ENCODE measurements at places on chromosomes 5 and 9. TPM values are rescaled to one million over a fixed set of nuclear protein-coding genes. Genes with fewer than 3 reads are reported as not detected.

DNA sequence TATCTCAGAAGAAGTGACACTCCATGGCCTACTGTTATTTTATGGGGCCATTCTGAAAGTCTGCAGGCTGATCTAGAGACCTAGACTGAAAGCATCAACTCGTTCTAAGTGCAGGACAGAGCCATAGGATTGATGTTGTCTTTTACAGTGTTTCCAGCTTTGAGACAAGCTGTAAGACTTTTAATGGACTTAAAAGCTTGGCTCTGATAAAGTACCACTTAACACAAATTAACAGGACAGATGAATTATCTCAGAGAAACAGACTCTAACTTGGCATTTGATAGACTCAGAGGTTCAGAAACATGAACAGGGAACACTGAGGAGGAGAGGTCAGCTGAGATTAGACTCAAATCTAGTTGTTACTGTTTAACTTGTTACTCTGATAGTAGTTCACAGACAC lies 203.2 kb downstream of the TLR4 start:
- no peak for DNase-seq

DNA sequence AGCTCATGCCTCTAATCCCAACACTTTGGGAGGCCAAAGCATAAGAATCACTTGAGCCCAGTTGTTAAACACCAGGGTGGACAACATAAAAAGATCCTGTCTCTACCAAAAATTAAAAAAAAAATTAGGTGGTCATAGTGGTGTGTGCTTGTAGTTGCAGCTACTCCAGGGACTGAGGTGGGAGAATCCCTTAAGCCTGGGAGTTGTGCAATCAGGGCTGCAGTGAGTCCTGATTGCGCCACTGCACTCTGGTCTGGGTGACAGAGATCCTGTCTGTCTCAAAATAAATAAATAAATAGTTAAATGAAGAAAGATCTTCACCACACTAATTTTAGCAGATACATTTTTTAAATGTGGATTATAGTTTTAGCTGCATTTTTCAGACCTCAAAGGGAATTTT lies 433.2 kb downstream of the MAT2B start:
- no peak for DNase-seq

GRCh38 chr9:99112750-99113413 lies 8.0 kb downstream of the TGFBR1 start:
- no peak for DNase-seq

GRCh38 chr5:157471709-157472108 lies 11.7 kb downstream of the NIPAL4 start:
- no peak for DNase-seq

DNA sequence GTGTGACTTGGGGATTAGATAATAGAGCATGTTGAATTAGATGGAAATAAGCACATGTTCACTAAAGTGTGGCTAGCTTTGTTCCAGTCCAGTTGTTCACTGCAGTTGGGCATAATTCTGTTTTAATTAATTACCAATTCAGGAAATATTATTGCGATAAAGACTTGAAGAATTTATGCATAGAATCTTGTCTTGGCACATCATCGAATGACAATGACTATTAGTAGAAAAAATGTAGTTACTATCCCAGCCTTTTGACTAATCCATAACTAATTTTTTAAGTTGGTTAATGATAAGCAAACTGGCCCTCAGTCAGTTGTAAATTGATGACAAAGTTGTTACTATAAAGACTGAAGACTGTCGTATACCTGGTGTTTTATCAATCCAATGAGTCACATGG lies 10.5 kb downstream of the LNPEP start:
- no peak for DNase-seq

- no peak for DNase-seq
Observed at GRCh38 chr9:78547831-78548230, 250.9 kb downstream of the PSAT1 start.

- no peak for DNase-seq
Observed at GRCh38 chr5:167936022-167936421, 355.4 kb upstream of the WWC1 start.

GRCh38 chr9:118281772-118282171 lies 577.6 kb downstream of the TLR4 start:
- no peak for DNase-seq

- DNase-seq: no peak
Observed at GRCh38 chr5:91864962-91865361, 481.8 kb upstream of the ARRDC3 start.

- no peak for DNase-seq
Observed at GRCh38 chr9:125524583-125525355, 182.2 kb downstream of the MAPKAP1 start.

- DNase-seq: no peak
Observed at GRCh38 chr5:3354606-3355005, 241.0 kb upstream of the IRX1 start.

DNA sequence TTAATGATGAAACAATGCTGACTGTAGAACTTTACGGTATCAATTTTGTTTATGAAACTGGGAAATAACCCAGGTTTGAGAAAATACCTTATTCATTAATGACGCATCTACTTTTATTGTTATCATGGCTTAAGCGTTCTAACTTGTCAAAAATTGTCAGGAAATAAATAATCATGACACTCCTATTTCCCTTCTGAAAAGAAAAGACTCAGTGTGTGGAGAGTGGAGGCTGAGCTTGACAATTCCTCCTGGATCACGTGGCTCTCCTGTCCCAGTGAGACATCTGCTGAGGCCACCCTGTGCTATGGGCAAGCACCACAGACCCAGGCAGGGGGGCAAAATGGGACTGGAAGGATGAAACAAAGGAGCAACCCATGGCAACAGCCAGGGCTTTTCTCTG lies 466.4 kb downstream of the ZNF608 start:
- DNase-seq: no peak

- DNase-seq: no peak
Observed at GRCh38 chr9:97617939-97618416, 15.2 kb downstream of the TSTD2 start.

DNA sequence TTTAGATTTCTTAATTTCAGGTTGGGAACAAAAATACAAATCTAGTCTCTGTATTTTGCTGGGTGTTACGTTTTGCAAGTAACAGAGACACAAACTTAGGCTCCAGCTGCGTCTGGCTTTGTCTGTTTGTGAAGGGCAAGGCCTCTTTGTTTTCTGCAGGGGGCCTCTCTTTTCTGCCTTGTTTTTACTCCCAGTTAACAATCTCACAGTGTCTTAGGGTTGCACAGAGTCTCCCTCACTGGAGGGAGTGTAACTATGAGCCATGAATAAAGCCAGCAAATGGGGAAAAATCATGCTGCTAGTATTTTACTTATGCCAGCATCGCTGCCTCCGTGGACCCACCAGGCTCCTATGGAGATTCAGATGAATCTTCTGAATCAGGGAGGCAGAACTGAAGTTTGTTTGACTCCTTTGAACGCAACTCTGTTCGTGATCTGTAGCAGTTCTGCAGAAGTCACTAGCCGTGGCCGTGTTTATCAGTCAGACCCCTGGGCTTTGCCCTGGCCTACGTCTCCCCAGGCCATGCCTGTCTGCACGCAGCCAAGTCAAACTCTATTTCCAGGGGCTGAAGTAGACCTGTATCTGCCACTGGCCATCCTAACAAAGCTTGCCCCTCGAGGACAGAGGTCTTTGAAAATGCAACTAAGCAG lies 77.2 kb downstream of the ATP10B start:
- no peak for DNase-seq

DNA sequence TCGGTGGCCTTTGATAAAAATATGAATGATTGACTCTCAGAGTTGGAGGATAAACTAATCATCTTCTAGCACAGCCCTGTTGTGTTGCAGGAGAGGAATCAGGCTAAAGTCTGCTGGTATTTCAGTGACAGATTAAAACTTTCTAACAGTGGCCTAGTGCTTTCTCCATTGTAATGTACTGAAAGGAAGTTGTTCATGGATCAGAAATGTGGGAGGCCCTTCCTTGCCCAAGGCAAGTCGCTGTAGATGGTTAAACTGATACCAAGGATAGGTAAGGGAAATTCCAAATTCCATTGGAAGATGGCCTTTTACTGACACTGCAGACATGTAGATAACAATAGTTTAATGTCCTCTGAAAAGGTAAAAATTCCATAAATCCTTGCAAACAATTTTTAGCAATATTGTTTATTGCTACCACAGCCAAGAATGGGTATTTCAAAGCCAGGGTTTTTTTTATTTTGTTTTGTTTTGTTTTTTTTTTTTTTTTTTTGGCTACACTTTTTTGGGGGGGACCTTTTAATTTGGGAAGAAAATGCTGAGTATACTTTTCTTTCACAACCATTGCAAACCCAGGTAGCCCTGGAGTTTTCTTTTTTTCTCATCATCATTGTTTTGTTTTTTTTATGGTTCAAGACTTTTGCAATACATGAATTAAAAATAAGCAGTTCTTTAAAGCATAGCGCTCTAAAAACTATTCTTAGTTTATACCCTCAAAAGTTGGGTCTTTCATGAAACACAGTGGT lies 35.5 kb downstream of the WDR36 start:
- DNase-seq: no peak

DNA sequence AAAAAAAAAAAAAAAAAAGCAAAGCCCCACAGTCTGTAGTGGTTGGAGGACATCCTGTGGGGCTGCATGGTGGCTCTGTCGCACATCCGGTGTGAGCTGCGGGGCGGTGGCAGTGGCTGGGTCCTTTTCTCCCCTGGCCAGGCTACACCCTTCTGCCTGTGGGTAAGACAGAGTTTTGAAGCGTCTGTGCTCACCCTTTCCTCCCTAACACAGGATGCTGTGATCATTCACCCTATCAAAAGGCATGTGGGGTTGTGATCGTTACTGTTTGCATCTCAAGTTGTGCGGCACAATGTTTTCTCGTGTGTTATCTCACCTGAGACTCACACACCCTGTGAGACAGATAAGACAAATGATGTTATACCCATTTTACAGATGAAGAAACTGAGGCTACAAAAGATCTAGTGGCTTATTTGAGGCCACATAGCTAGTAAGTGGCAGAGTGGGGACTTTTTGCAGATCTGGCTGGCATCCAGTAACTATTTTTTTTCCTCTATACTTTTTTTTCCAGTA lies 17.5 kb downstream of the IRF1 start:
- DNase-seq: no peak

GRCh38 chr9:22065431-22066200 lies 56.5 kb upstream of the CDKN2B start:
- no peak for DNase-seq

GRCh38 chr9:115671236-115671962 lies 482.2 kb upstream of the PAPPA start:
- DNase-seq: no peak

DNA sequence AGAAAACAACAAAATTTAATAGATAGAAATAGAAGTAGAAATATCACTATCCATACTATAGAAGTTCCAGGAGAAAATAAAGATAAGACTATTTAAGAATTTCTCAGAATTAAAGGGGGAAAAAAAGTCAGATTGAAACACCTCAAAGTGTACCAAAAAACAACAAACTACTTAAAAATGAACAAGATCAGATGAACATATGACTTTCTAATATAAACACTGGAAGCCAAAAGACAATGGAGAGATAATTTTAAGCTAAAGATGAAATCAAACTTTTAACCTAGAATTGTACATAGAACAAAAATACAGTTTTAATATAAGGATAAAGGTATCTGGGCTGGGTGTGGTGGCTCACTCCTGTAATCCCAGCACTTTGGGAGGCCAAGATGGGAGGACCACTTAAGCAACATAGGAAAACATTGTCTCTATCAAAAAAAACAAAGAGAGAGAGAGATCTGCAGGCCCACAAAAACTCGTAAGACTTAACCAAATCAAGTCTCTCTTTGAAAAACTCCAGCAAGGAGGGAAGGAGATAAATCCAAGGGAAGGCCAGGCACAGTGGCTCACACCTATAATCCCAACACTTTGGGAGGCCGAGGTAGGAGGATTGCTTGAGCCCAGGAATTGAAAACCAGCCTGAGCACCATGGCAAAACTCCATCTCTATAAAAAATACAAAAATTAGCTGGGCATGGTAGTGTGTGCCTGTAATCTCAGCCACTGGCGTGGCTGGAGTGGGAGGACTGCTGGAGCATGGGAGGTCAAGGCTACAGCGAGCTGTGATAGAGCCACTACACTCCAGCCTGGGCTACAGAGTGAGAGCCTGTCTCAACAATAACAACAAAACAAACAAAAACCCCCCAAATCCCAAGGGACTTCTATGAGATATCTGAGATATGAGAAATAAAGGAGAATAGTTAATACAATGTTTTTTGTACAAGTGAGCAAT lies 32.4 kb downstream of the ABHD17B start:
- DNase-seq: no peak

- no peak for DNase-seq
Observed at GRCh38 chr5:58477760-58478376, 13.4 kb upstream of the GAPT start.

DNA sequence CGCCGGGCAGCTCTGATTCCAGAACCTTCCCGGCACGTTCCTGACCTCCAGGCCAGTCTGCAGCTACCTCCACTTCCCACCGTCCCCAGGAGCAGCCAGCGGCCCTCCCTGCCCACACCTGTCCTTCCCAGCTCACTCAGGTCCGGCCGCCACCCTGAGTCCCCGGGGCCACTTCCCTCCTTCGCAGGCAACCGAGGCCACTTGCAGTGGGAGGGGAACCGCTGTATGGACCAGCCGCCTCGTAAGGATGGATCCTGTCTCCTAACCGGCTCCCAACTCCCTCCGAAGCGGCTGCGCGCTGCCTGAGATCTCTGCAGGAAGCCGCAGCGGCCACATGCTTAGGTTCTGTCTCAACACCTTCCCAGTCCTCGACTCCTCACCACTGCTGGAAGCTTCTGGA lies 7.5 kb downstream of the TMEM250 start:
- DNase-seq: no peak

DNA sequence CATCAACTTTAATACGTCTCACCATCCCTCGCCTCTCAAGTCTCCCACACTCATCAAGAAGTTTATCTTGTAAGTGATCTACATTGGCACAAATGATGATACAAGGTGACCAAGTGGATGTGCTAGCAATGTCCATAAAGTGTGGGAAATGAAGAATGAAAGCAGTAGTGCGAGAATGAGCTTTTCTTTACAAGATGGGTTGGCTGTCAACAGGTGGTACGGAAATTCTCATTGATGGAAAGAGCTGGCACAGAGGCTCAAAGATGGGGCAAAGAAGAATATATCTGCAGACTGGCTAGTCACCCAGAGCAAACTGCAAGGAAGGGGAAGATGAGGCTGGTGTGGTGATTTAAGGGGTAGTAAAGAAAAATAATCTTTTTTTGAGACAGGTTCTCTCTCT lies 640.8 kb downstream of the MAT2B start:
- DNase-seq: no peak

- no peak for DNase-seq
Observed at GRCh38 chr9:79061752-79062616, 509.8 kb upstream of the TLE4 start.

Gene SHISAL2B
- not detected for total RNA-seq

Gene DEPDC1B
- 2.2 TPM for total RNA-seq

Gene PNPLA7
- total RNA-seq: 25.1 TPM

Gene SKP1
- 173 TPM for total RNA-seq

Gene ATP10B
- 17.7 TPM for total RNA-seq

Gene IFNB1
- not detected for total RNA-seq

Gene ORM2
- total RNA-seq: not detected

Gene SLC6A18
- total RNA-seq: not detected

Gene CCDC127
- total RNA-seq: 7.2 TPM

Gene GPR150
- total RNA-seq: 3.1 TPM

Gene GRXCR2
- not detected for total RNA-seq
